Right lung (tissue), 10 donors: ENCODE measurements at places on chromosomes 4 and X.

- peak; percentile 56 for DNase-seq
Observed at GRCh38 chrX:41332408-41333002, 1.5 kb upstream of the DDX3X start.

- no peak for DNase-seq
Observed at GRCh38 chrX:63050225-63050624, 300.9 kb downstream of the SPIN4 start.

- no peak for DNase-seq
Observed at GRCh38 chr4:30525662-30526315, 194.4 kb upstream of the PCDH7 start.

DNA sequence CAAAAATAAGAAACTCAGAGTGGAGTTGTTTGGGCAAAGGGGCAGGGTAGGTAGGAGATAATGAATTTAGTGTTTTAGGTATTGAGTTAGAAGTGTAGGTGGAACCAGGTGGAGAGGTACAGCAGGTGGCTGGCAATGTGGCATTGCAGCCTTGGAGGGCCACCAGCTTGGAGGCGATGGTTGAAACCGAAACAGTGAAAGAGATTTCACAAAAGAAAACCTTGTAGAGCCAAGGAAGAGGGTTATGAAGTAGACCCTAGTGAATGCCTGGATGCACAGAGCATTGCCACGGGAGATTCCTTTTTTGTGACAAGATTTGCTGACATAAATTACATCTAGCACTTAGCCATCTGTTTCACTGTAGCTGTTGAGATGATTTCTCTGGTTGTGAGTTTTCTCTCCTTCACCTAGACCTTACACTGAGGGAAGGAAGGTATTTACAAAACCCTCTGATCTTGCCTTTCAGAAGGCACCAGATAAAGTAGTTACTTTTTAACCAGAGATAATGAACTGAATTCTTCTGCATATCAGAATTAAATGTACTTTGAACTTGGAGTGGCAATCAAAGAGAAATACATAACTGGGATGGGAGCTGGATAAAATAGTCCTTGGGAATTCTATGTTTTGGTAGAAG, 104.1 kb upstream of the CASK start:
- DNase-seq, result no peak

DNA sequence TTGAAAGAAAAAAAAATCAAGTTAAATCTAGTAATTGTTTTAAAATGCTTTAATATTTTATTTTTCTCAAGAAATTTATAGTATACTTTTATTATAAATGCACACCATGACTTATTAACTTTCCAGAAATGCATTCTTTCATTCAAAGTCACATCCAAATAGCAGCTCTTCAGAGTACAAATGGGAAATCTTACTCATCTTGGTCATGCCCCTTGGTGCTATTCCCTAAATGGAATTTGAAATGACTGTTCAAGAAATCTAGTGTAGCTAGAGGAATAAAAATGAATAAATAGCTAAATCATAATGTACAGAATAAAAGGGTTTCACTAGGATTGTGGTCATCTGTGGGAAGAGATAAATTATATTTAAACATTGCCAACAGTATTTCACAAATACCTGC, 1139.7 kb downstream of the PCDH18 start:
- DNase-seq, result no peak

DNA sequence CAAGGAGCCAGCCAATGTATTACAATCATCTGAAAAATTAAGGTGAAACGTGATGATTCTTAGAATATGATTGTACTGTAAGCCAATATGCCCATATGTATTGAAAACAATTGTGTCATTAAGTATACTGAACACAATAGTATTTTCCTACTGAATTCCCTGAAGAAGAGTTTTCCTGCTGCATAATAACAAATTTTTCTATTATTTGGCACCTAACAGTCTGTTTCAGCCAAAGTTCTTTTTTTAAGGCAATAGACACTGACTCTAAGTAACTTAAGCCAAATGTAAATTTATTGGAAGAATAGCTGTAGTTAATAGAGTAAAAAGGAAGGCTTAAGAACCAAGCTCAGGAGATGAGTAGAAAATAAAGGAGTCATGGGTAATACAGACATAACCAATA, 220.6 kb downstream of the PPP4R3C start:
- no peak for DNase-seq

DNA sequence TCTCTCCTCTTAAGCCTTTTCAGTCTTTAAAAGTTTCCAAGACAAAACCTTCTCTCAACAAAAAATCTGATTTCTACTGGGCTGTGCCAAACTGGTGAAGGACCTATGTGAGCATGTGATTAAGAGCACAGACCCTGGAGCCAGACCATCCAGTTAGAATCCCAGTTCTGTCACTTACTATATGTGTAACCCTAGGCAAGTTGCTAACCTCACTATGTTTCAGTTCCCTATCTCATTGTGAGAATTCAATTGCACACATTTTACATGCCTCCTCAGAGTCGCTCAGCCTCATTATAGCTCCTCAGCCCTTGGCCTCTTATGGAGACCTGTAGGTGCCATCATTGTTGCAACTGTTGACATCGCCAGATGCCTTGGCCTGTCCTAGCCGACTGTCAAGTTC, 54.1 kb upstream of the VEGFD start:
- DNase-seq, result no peak

GRCh38 chr4:176755613-176756012, 37.1 kb downstream of the VEGFC start:
- no peak for DNase-seq

- DNase-seq, result no peak
Observed at GRCh38 chr4:84496331-84496705, 2.8 kb downstream of the NKX6-1 start.

GRCh38 chr4:89949782-89950387, 55.2 kb downstream of the MMRN1 start:
- no peak for DNase-seq
